GM23248 (cell line): ENCODE measurements at places on chromosomes 6 and 20. TPM values are rescaled to one million over a fixed set of nuclear protein-coding genes. Genes with fewer than 3 reads are reported as not detected.

Gene POPDC3
- total RNA-seq: 37.4 and 45.1 TPM in 2 replicates

Gene MMS22L
- total RNA-seq: 12.9 and 14.8 TPM in 2 replicates

Gene FANCE
- 9.7 and 14.7 TPM in 2 replicates for total RNA-seq

Gene CLDN20
- total RNA-seq: not detected in 2 replicates

Gene TRERF1
- total RNA-seq: 2.7 and 4.7 TPM in 2 replicates

Gene FGD2
- total RNA-seq: not detected in 2 replicates

Gene PHACTR1
- 0.25 and 3.2 TPM in 2 replicates for total RNA-seq

Gene ARHGAP40
- total RNA-seq: not detected in 2 replicates

Gene HDGFL1
- total RNA-seq: not detected in 2 replicates

Gene BPIFA1
- not detected in 2 replicates for total RNA-seq

Gene SMLR1
- not detected in 2 replicates for total RNA-seq

Gene LAMA2
- 31.1 and 33.6 TPM in 2 replicates for total RNA-seq

Gene C20orf141
- not detected in 2 replicates for total RNA-seq

Gene GPR6
- total RNA-seq: not detected in 2 replicates

Gene THBD
- total RNA-seq: 15.6 and 15.7 TPM in 2 replicates

Gene BPI
- total RNA-seq: not detected in 2 replicates

Gene PTPRK
- total RNA-seq: 23.1 and 34.5 TPM in 2 replicates

Gene ADA
- total RNA-seq: 7.0 and 8.6 TPM in 2 replicates

Gene OXT
- not detected in 2 replicates for total RNA-seq

Gene NOTCH4
- 0.38 and 0.65 TPM in 2 replicates for total RNA-seq

Gene MEI4
- not detected in 2 replicates for total RNA-seq

Gene CRIP3
- total RNA-seq: not detected in 2 replicates

Gene CRISP2
- not detected in 2 replicates for total RNA-seq

Gene PACSIN1
- total RNA-seq: not detected in 2 replicates

Gene ID1
- 583 and 780 TPM in 2 replicates for total RNA-seq

Gene LIN28B
- not detected in 2 replicates for total RNA-seq

Gene RBM24
- total RNA-seq: 7.3 and 7.9 TPM in 2 replicates

Gene POLR3F
- total RNA-seq: 11.2 and 12.9 TPM in 2 replicates

Gene SPDEF
- not detected in 2 replicates for total RNA-seq

Gene HRH3
- total RNA-seq: not detected in 2 replicates

Gene KCNS1
- total RNA-seq: 0.11 and 0.25 TPM in 2 replicates

Gene NRSN1
- not detected in 2 replicates for total RNA-seq

Gene PFDN4
- 64.5 and 70.9 TPM in 2 replicates for total RNA-seq

Gene C6orf52
- total RNA-seq: not detected in 2 replicates

Gene PHACTR2
- 39.0 and 41.9 TPM in 2 replicates for total RNA-seq

Gene SPATA25
- total RNA-seq: not detected in 2 replicates

Gene RBPJL
- not detected in 2 replicates for total RNA-seq

Gene TCP11
- not detected in 2 replicates for total RNA-seq

Gene MUCL3
- not detected in 2 replicates for total RNA-seq

Gene NHLRC1
- total RNA-seq: 2.5 and 3.2 TPM in 2 replicates

Gene TULP4
- total RNA-seq: 23.8 and 38.7 TPM in 2 replicates

Gene PKIB
- 1.3 TPM in 1 of 2 replicates, not detected in the other for total RNA-seq

Gene MLIP
- not detected in 2 replicates for total RNA-seq

Gene HELZ2
- 17.5 and 25.2 TPM in 2 replicates for total RNA-seq

Gene RNF144B
- total RNA-seq: 3.5 and 3.7 TPM in 2 replicates

Gene DLL1
- 0.38 and 0.86 TPM in 2 replicates for total RNA-seq

Gene LY6G6D
- total RNA-seq: not detected in 2 replicates

Gene TRDN
- not detected in 2 replicates for total RNA-seq

Gene SLC4A11
- 0.63 and 0.65 TPM in 2 replicates for total RNA-seq

Gene SLC12A5
- total RNA-seq: not detected in 2 replicates

Gene HLA-DPA1
- 0.89 and 2.5 TPM in 2 replicates for total RNA-seq

Gene SLC23A2
- total RNA-seq: 9.6 and 11.0 TPM in 2 replicates

Gene IYD
- not detected in 2 replicates for total RNA-seq

Gene DAAM2
- 5.1 and 5.6 TPM in 2 replicates for total RNA-seq

Gene ZBP1
- total RNA-seq: not detected in 2 replicates

Gene SNX9
- total RNA-seq: 77.8 and 89.6 TPM in 2 replicates
